Vagina (tissue), 2 donors: ENCODE measurements at places on chromosomes 4 and X.

DNA sequence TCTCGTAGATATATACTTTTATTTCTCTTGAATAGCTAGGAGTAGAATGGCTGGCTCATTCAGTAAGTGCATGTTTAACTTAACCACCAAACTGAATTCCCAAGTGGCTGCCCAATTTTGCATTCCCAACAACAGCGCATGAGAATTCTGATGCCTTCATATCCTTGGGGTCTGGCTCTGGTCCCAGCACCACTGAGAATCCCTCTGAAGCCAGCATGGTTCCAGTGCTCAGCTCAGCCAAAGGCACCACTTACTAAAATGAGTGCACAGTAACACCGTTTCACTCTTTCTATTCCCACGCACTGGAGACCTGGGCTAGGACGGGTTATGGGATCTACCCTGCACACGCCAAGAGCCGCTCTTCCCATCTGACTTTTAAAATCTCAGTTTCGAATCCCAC, 60.4 kb downstream of the CASP3 start:
- DNase-seq: no peak

DNA sequence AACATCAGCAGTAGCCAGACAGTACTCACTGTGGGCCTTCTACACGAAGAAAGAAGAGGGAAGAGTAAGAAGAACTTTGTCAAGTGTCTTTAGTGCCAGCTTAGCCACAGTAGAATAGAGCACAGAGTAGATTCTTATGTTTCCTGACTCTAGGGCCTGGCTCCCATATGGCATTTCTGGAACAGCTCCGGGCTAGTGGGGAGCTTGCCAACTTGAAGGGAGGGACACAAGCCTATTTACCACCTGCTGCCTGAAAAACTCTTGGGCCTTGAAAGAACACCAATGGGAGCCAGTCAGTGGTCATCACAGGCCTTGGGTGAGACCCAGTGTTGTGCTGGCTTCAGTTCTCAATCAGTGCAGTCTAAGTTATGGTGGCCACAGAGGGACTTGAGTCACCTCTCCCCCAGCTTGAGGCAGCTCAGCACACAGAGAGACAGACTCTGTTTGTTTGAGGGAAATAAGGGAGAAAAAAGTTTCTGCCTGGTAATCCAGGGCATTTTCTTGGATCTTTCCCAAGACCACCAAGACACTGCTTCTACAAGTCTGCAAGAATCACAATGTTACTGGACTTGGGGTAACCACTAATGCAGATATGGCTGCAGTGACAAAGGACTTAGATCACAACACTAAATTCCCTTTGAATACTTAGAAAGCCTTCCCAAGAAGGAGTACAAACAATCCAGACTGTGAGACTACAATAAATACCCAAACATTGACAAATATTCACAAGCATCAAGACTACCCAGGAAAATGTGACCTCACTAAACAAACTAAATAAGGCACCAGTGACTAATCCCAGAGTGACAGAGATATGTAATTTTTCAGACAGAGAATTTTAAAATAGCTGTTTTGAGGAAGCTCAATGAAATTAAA, 261.0 kb upstream of the NDST3 start:
- DNase-seq: no peak

- no peak for DNase-seq
These were observed 9.9 kb upstream of the GPM6B start for GRCh38 chrX:13826770-13827169.

- DNase-seq: no peak
These were observed 7.3 kb upstream of the CSF2RA start for GRCh38 chrX:1261285-1261684.

DNA sequence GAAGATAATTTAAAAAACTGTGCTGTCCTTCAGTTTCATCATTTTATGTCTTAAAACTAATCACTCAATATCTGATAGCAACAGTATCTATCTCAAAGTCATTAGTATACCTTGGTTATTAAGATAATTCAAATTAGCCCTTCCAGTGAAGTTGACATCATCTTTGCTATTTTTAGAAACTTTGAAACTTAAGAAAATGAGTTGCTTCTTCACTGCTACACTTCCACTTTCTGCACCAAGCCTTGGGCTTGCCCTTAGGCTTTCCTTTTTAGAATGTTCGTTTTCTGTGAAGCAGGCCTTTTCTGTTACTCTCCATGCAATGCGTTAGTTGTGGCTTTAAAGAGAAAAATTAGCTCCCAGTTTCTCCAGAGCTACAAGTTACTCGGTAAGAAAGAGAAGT, 4.4 kb upstream of the VAMP7 start:
- DNase-seq: no peak

- DNase-seq: no peak
These were observed 70.7 kb downstream of the ANKRD50 start for GRCh38 chr4:124641715-124642381.

DNA sequence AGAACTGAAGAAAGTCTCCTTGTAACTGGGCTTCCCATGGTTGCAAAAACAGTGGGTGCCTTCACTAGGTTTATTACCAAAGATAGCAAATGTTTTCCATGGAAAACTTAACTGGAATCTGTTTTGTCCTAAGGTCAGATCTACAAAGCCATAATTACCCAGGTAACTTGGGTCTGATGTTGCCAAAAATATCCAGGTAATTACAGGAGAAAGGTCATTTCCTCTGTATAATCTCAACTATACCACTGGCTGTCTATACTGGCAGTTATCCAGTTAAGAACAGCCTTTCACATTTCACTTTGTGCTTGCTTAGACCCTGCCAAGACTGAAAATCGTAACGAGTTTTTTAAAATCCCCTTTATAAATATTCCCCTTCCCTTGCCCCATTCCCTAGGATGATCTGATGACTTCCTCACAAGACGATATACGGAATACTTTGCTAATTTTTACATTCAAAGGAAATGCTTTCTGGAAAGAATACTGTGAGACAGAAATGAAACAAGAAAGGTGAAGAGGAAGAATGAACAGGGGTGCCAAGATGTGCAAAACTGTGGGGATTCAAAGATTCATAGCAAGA, 105.5 kb downstream of the MAML3 start:
- no peak for DNase-seq

GRCh38 chrX:149060921-149061320, 444.2 kb downstream of the IDS start:
- no peak for DNase-seq

DNA sequence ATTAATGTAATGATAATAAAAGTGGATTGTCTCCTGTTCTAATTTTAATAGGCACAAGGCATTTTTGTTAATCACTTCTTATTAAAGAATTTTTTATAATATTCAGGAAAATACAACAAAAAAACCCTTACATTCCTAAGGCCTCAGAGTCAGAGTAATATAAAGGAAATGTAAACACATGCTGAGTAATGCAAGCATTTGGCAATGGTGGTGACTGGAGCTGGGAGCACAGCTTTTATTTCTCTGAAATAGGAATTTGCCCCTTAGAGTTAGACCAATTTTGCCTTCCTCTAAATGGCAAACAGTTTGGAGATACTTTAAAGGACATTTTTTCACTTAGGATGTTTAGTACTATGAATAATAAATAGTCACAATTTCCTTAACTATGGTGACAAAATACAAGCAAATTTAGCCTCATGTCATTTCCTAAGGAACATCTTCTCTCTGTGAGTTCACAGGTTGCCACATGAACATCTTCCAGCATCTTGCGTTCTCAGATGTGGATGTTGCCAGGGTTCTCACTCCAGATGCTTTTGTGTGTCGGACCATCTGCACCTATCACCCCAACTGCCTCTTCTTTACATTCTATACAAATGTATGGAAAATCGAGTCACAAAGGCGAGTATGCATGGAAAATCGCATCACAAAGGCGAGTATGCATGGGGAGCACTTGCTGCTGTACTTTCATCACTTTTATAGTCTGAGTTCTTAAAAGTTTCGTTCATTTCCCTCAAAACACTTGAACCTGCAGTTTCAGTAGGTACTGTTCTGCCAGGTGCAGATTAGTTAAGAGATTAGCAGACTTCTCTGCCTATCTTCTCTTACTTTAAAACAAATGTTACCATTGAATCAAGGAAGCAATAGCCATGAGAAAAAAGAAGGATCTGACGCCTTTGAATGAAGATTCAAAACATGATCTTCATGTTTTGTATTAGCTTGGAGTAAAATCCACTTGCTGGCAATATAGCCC, 15.9 kb upstream of the F11 start:
- DNase-seq: no peak

GRCh38 chrX:65690057-65690855, 22.8 kb downstream of the MSN start:
- DNase-seq: no peak

DNA sequence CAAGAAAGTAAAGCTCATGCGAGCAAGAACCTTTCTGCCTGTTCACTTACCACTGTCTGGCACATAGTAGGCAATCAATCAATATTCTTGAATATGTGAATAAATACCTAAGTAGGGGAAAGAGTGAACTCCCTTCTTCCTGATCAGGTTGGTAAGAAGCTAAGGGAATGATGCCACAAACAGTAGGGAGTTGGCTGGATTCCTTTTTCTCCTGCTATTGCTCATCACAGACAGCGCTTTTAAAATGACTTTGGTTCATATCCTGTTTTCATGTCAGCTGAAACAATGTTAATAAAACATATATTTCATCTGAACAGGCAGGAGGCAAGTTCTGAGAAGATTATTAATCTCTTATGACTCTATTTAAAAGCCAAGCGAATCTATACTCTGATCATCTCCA, 99.2 kb downstream of the NSUN7 start:
- DNase-seq: no peak

DNA sequence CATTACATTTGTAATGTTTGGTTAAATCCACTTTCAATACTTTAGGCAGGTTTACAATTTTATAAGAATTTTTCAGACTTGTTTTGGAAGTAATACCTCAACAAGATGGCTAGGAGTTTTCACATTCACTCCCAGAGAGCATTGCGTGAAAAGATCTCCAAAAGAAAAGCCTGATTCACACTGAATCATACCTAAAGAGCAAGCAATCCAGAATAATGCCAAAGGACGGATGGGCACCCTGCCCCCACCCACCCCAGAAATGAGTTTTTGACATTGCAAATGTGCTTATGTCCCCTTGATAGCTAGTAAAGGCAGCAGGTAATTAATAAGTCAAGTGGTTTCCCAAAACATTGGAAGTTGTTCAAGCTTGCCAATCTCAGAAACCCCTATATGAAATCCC, 557.7 kb upstream of the TENM3 start:
- no peak for DNase-seq
